Airway epithelial cell (primary cell): ENCODE measurements at places on chromosomes 13 and 19. TPM values are rescaled to one million over a fixed set of nuclear protein-coding genes. Genes with fewer than 3 reads are reported as not detected.

The NLRP7 gene
- not detected in 2 replicates for total RNA-seq

The LTBP4 gene
- total RNA-seq: 77.5 and 90.4 TPM in 2 replicates

The LGALS7 gene
- 6.5 and 26.0 TPM in 2 replicates for total RNA-seq

The PSG3 gene
- not detected in 2 replicates for total RNA-seq

The FOSB gene
- total RNA-seq: 17.5 and 19.0 TPM in 2 replicates

The ZNF581 gene
- 30.8 and 37.0 TPM in 2 replicates for total RNA-seq

The OR10H1 gene
- 0.21 TPM in 1 of 2 replicates, not detected in the other for total RNA-seq

The GGN gene
- total RNA-seq: 0.92 and 1.2 TPM in 2 replicates

The SELENOV gene
- total RNA-seq: not detected in 2 replicates

The DNASE2 gene
- 29.3 and 32.3 TPM in 2 replicates for total RNA-seq
